ENCODE measurements at places on chromosomes 1 and 21.

DNA sequence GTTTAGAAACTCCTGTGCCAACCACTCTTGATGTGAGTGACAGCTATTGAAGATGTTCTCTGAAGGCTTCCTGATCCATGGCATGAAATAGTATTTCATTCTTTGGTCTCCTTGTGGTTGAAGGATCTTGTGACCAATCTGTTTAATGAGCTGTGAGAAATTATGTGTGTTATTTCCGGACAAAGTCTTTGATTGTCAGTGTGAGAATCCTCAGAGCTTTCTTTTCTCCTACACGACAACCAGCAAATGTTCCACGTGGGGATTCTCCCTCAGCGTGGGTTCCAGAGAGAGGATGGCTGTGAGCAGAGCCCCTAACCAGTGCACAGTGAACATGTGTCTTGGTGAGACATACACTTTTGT, 45.0 kb upstream of the HOOK1 start:
- no peak for DNase-seq

GRCh38 chr21:43991447-43991991, 20.6 kb upstream of the TRAPPC10 start:
- DNase-seq, result no peak

DNA sequence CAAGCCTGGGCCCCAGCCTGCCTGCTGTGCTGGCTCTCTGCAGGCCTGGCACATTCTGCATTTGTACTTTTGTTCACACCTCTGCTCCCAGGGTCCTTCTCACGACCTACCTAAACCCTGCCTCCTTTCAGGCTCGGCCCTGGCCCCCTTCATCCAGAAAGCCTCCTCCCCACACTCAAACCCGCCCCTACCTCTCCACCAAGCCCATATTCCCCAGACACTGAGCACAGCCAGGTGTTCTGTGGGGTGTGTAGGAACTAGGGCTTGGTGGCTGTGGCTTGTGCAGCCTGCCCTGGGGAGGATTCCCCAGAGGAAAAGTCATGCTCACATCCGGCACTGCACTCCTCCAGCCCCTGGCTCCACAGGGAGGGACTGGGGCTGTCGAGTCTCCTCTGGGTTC, 8.2 kb upstream of the MIXL1 start:
- DNase-seq, result no peak

DNA sequence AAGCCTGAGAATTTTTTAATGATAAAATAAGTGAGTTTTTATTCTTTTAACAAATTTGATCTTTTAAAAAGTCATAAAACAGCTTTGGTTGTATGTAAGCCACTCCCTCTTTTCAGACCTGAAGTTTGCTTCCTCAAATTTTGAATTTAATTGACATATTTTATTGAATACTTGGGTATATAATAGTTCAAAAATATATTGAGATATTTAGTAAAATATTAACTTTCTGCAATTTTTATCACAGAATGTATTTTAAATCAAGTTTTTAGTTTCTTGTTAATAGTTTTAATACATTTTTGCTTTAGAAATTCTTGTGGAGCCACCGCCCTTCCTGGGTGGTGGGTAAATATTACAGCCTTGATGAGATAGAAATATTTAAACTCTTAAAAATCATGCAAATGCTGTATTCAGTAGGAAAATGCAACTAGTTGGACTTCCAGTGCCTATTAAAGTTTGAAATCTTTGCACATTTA, 867 bp downstream of the PTPRC start:
- no peak for DNase-seq

- DNase-seq, result no peak
These were observed 67.0 kb downstream of the LMX1A start for GRCh38 chr1:165289556-165289955.

GRCh38 chr1:84272401-84272800, 29.1 kb upstream of the SAMD13 start:
- DNase-seq, result no peak

- DNase-seq, result no peak
These were observed 157.0 kb upstream of the EDN2 start for GRCh38 chr1:41641475-41641814.

DNA sequence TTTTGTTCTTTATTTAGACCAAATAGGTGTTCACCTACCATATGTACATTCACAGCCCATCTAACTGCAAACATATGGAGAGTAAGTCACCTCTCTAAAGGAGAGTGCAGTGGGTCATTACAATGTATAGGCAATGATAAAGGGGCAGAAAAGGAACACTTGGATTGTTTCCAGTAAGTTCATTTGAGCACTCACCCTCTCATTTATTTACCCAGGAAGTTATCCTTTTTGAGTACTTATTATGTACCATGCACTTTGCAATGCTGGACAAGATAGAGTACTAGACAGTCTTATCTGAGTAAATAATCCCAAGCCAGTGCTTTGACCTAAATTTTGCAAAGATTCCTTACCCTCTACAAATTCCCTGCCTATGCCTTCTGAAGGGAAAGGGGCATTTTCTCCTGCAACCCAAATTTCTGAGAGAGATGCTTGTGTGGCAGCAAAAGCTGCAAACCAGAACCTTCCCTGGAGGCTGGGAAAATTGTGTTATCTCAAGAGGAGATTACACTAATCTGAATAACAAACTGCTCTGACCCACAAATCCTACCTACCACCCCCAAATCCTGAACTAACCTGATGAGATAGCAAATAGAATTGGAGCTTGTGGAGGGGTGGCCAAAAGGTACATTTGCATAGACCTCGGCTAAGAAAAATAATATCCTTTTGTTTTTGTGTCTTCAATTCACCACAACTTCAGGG, 18.6 kb upstream of the RGS8 start:
- DNase-seq, result no peak

GRCh38 chr1:7517611-7518330, 253.3 kb upstream of the VAMP3 start:
- no peak for DNase-seq

GRCh38 chr1:245730801-245731200, 576.0 kb downstream of the KIF26B start:
- no peak for DNase-seq

- no peak for DNase-seq
These were observed 124.6 kb upstream of the IVNS1ABP start for GRCh38 chr1:185441605-185442004.

- no peak for DNase-seq
These were observed 51.2 kb downstream of the RGS4 start for GRCh38 chr1:163120372-163120771.

GRCh38 chr1:89590341-89591080, 42.4 kb upstream of the LRRC8C start:
- DNase-seq, result no peak

GRCh38 chr1:222583079-222583478, 6.7 kb downstream of the TAF1A start:
- DNase-seq, result peak; percentile 15

GRCh38 chr1:171794085-171794484, 12.6 kb downstream of the METTL13 start:
- no peak for DNase-seq

DNA sequence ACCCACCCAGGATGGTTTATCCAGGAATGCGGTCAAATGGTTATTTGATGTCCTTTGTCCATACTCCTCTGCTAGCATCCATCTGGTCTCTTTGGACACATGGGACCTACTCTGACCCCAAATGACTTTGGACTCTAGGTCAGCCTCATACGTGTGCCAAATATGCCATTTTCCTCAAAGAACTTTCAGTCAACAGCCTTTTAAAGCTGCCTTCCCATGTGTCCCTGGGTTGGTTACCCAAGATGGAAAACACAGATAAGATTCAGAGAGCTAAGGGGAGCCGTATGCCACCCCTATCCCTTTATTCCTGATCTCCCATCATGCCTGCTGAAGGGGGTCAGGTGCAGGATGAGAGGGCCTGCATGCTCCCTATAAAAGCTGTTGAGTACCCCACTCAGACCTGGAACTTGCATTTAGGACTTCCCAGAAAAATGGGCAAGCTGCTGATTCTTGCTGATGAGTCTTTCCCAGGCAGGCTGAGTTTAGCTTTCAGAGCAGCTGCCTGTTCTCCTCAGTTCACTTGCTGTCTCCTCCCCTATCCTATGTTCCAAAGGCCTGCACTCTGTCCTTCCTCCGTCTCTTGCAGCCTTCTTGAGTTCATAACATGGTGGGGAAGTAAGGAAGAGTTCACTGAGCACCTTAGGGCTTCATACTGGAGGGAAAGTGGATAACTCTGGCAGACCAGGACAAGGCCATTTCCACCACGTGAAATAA, 19.8 kb downstream of the CHI3L2 start:
- no peak for DNase-seq

GRCh38 chr1:244639561-244639960, 13.4 kb upstream of the DESI2 start:
- no peak for DNase-seq

- no peak for DNase-seq
These were observed 26.4 kb downstream of the PLXNA2 start for GRCh38 chr1:208217781-208218180.

- DNase-seq, result no peak
These were observed 1304.2 kb upstream of the ADGRL4 start for GRCh38 chr1:80310703-80311245.

GRCh38 chr1:199778324-199778955, 249.1 kb upstream of the NR5A2 start:
- DNase-seq, result no peak

- peak; percentile 76 for DNase-seq
These were observed 38.4 kb downstream of the TAS1R2 start for GRCh38 chr1:18820791-18821641.

DNA sequence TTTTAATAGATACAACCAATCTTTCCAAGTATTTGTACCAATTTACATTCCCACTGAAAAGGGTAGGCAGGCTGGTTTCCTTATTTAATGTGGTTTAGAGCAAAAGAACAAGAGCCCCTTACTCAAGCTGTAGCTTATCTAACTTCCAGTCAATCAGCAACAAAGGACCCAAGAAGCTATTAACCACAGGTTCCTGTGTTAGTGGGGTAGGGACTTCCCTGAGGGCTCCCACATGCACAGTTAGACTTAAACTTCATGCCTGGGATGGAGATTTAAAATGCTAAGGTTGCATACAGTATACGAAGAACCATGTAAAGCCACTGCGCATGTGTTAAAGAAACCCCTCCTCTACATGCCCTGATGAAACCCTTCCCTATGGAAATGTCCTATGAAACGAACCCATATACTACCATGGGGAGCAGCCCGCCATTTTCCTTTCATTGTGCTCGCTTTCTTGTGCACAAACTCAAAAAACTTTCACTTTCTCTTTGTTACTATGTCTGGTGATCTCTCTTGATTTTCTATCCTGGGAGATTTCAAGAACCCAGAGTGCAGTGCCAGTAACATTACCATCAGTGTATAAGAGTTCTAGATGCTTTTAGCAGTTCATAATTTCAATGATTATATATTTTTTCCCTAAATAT, 23.3 kb upstream of the ST6GALNAC5 start:
- no peak for DNase-seq

- DNase-seq, result no peak
These were observed 978 bp downstream of the PRDM15 start for GRCh38 chr21:41877901-41878830.

Data from GM19239 (cell line).